ENCODE measurements at places on chromosomes 6 and 20.

- DNase-seq = no peak
Measured at GRCh38 chr6:134636186-134636799, 313.6 kb downstream of the ALDH8A1 start.

DNA sequence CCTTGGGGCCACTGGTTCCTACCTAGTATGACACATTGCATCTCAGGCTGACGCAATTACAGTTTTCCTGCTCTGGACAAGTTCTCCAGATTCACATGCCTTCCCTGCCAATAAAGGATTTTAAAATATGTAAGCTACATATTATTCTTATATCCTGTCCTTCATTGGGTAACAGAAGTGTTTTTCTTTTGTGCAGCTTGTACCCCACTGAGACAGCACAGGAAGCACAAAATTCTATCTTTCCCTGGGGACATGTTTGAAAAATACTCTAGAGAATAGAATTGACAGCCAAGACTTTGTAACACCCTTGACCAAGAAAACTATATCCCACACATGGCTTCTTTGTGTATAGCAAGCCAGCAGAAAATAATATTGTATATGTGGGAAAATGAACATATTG, 456.8 kb downstream of the MAFB start:
- DNase-seq = no peak

GRCh38 chr6:143536461-143536865, 24.9 kb upstream of the FUCA2 start:
- peak; percentile 32 for DNase-seq

GRCh38 chr6:41462033-41462432, 84.1 kb upstream of the FOXP4 start:
- DNase-seq = no peak

DNA sequence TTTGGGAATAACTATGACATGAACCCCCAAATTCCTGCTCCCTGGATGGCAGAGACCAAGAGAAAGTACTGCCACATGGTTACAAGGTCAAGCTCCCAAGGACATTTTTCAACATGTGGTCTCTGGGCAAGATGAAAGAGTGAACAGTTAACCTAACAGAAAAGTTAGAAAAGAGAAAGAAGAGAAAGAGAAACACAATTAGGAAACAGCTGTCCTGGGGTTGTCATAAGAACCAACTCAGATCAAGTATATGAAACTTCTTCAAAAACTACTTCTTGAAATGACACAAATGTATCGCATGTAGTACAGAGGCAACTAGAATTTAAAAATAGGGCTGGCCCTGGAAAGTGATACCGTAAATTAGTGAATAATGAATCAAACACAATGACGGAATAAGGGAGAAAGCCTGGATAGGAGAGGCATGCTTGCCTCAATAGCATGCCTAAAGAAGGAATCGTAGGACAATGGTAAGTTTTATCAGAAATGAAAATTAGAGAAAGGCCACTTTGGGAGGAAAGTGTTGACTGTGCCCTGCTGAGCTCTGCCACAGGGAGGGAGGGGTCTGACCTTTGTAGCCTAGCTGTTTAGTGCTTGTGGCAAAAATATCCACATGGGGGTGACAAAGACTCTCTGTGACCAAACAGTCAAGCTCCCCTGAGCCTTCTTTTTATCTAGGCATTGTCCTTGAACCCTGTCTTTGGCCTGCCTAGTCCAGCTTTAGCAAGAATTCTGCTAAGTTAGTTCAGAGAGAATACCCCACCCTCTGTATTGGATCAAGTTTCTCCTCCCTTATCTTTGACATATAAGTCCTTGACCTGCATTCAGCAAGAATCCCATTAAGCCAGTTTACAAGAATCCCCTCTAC, 4.3 kb upstream of the DCBLD1 start:
- DNase-seq = peak; percentile 22

- peak; percentile 78 for DNase-seq
Measured at GRCh38 chr6:111657146-111657545, 51.5 kb upstream of the TRAF3IP2 start.

DNA sequence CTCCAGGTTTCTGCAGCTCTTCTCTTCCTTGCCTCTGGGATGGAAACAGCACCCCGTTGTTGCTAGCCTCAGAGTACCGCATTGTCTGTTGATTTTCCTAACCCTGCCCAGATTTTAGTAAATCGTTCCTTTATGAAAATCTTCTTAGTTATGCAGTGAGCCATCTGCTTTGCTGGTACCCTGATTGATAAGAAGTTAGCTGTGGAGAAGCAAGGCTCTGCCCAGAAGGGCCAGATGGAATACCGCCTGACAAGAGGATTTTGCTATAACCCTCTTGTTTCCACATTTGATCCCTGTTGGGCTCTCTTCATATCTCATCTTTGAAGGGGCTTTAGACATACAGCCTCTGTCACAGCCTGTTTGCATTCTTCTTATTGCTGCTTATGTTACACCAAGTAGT, 229.0 kb downstream of the CDKAL1 start:
- no peak for DNase-seq

DNA sequence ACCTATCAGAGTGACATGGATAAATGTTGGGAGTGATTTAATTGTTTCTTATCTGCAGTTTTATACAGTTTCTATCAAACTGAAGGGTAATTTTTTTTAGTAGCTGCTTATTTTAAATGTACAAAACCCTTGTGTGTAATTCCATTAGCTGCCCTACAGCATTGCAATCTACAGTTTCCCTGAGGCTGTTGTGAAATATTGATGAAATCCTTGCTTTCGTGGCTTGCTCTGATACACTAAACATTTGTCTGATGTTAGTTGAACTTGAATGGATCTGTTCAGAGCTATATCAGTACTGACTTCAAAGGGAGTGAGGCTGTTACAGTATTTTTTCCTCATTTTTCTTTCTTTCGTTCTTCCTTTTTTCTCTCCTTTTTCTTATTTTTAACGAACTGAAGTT, 255.4 kb downstream of the TSHZ2 start:
- DNase-seq = peak; percentile 14

- DNase-seq = peak; percentile 85
Measured at GRCh38 chr6:26383624-26384417, 913 bp downstream of the BTN2A2 start.

GRCh38 chr6:75748003-75748742, 866 bp upstream of the MYO6 start:
- no peak for DNase-seq

DNA sequence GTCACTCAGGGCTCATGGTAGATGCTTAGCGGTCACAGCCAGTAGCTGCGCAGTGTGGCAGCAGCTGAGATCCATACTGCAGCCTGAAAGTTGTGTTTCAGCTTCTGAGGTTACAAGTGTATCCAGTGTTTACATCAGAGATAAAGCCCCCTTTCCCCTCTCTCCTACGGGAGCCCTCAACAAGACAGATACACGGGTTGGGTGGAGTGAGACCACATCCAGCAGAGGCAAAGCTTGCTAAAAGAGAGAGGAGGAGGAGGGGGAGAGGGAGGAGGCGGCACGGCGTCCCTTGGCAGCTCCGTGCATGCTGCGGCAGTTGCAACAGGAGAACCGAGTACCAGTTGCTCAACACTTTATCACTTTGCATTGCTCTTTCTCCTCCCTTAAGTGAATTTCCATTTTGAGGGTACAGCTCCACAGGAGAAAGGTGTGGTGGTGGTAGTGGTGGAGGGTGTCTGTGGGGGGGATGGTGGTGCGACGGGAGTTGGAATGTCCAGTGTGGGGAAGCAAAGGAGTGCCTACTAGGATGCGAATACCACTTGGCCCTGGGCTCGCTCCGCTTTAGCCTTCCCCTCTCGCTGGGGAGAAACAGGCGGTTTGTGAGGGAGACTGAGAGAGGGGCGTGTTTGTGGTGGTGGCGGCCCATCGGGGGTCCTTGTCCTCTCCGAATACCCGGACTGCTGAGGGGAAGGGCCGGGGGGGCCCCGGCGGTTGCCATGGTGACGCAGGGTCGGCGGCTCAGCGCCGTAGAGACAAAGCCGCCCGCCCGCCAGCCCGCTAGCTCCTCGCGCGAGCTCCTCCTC, 405 bp upstream of the RNF182 start:
- peak; percentile 47 for DNase-seq

DNA sequence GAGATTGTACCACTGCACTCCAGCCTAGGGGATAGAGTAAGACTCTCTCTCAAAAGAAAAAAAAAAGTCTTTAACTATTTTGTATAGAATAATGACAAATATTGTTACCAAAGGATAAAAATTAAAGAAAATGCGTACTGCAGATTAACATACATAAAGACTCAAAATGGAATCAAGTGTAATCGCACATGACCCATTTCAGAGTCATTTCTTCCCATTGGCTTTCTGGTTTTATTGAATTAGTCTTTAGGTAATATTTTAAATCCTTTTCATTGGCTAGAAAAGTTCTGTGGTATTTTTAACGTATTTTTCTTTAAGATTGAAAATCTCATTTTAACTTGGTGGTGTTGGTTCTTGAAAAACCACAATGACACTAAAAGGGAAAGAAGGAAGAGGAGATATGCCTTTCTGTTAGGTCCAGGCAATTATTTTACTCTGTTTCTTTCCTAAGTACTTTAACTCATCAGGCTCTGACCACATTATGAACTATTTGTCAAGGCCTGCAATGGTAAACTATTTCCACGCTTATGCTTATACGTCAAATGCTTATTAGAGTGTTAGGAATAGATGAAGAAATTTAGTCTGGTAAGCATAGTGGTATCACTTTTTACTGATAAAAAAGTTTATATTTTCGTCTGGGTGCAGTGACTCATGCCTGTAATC, 52.3 kb downstream of the PLEKHG1 start:
- peak; percentile 7 for DNase-seq

GRCh38 chr6:152096863-152097496, 289.5 kb downstream of the ESR1 start:
- peak; percentile 93 for DNase-seq

GRCh38 chr20:4973330-4974097, 27.8 kb downstream of the SLC23A2 start:
- DNase-seq = peak; percentile 90

DNA sequence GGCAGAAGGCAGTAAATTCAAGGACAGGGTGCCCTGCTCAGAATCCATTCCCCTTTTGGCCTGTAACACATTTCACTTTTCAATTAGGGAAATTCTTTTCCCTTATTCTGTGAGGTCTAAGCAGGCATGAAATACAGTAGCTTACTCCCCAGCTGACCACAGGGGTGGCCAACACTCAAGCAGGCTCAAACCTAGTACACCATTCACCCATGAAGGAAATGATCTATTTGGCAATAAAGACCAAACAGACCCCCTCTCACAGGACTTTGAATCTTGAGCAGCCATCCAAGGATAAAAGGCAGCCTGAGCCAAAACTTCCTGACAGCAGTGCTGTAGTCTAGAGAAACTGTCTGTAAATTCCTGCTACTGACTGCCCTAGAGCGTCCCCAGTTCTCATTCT, 17.7 kb downstream of the PDSS2 start:
- DNase-seq = no peak

DNA sequence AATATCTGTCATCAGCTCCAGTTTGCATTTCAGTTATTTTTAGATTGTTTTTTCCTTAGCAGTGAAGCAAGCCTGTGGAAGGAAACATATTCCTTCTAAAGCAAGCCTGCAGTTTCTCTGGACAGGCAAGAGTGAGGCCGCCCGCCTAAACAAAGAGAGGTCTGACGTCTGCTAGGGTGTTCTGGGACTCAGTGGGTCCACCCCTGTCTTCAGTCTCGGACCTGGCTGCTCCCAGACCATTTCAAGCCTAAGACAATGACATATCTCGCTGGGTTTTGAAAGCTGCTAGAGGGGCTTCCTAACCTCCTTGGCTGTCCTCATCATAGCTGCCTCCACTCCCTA, 36.8 kb upstream of the RNF24 start:
- no peak for DNase-seq
